ENCODE measurements at places on chromosomes 6 and 20. TPM values are rescaled to one million over a fixed set of nuclear protein-coding genes. Genes with fewer than 3 reads are reported as not detected.

DNA sequence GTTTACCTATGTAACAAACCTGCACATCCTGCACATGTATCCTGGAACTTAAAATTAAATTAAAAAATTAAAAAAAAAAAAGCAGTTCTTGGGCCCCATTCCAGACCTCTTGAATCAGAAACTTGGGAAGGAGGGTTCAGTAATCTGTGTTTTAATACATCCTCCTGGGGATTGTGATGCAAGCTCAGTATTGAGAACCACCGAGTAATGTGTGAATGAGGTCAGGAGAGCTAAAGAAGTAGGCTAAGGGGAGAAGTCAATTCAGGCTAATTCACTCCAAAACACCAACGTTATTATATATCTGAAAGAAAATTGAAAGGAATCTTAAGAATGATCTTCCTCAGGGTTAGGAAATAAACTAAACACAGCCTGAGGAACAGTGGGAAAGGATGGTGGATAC is 120.4 kb downstream of the RNF144B start:
- H3K4me1 ChIP-seq: peaks cover 7% of the 10 kb centered on the region
- no peaks in the 10 kb centered on the region for H3K36me3 ChIP-seq
- no peak overlapping the region for H3K27ac ChIP-seq
- no peak overlapping the region for H3K4me3 ChIP-seq
- no peaks in the 10 kb centered on the region for H3K27me3 ChIP-seq

GRCh38 chr20:2778602-2779321 is 21.7 kb downstream of the CPXM1 start:
- no peak overlapping the region for H3K27ac ChIP-seq
- no peak for DNase-seq
- H3K4me3 ChIP-seq: no peak overlapping the region
- no peaks in the 10 kb centered on the region for H3K4me1 ChIP-seq
- H3K36me3 ChIP-seq: no peaks in the 10 kb centered on the region
- H3K27me3 ChIP-seq: peaks cover 38% of the 10 kb centered on the region

EGFL8 gene
- total RNA-seq: 18.7 TPM

PSORS1C1 gene
- 1.1 TPM for total RNA-seq
